ENCODE measurements at places on chromosomes 16 and 17. TPM values are rescaled to one million over a fixed set of nuclear protein-coding genes. Genes with fewer than 3 reads are reported as not detected.

The PAGR1 gene
- 83.6 TPM for total RNA-seq

The PHOSPHO1 gene
- total RNA-seq: 0.23 TPM

The P2RX5 gene
- total RNA-seq: 1.1 TPM

DNA sequence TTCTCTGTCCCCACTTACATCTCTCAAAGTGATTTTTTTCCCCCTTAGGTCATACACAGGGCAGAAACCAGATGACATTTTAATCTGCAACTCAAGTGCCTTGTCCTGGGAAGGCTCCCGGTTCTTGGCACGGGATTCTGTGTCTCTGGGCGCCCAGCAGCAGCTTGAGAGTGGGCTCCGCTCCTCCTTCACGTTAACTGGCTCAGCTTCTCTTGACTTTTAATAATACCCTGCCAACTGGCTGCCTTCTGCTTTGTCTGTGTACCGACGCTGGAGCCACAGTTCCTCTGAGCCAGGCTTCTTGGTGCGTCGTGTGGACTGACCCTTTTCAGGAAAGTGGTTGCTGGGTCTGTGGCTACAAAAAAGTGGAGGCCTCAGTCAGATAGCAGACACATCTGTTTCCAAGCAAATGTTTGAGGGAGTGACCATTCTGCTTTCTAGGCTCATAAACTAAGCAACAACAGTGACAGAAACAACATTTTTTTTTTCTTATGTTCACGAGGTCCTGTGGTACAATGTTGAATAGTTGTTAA is 64.9 kb downstream of the IRF8 start:
- peaks cover 3% of the 10 kb centered on the region for H3K4me1 ChIP-seq
- no peaks in the 10 kb centered on the region for H3K27me3 ChIP-seq
- H3K4me3 ChIP-seq: no peak overlapping the region

DNA sequence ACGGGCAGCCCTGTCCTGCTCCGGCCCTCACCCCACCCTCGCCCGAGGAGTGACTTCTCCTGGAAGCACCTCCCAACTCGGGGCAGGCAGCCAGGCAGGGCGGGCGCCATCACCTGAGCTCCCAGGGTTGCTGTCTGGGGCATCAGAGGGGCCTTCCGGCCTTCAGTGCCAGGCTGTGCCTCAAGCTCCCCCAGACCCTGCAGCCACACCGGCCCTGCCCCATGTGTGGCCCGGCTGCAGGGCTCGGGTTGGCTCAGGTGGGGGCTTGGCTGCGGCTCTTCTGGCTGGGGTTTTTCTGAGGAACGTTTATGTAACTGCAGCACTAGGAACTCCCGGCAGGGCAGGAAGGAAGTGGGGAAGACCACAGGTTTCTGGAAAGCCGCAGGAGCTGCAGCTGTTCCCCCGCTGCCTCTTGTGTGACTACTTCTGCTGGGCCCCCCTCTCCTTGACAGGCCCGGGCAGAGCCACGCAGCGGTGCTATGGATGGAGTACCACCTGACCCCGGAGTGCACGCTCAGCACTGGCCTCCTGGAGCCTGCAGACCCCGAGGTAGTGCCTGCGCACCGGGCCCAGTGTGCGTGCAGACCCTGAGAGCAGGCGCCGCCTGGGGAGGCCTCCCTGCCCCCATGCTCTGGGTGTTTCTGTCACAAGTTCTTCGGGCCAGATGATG is 45.6 kb downstream of the PRMT7 start:
- H3K27me3 ChIP-seq: no peaks in the 10 kb centered on the region
- no peak for DNase-seq
- no peak overlapping the region for H3K4me3 ChIP-seq
- peaks cover 5% of the 10 kb centered on the region for H3K36me3 ChIP-seq
- peaks cover 2% of the 10 kb centered on the region for H3K4me1 ChIP-seq

DNA sequence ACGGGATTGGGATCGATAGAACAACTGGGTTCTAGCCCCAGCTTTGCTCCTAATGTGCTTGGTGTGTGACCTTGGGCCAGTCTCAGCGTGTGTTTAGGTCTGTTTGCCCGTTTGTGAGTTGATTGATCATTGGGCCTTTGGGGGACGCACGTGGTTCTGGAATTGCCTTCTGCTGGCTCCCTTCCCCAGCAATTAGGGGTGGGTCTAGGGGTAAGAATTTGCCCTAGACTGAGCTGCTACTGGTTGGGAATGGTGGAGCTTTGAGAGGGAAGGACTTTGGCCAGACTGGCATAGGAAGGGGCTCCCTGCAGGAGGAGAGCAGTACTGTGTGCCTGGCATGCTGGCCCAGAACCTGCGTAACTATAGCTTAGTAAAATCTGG is 1.5 kb downstream of the SPNS2 start:
- H3K36me3 ChIP-seq: no peaks in the 10 kb centered on the region
- DNase-seq: no peak
- no peaks in the 10 kb centered on the region for H3K27me3 ChIP-seq
- peaks cover 11% of the 10 kb centered on the region for H3K4me1 ChIP-seq
- peak overlapping the region; percentile 14 for H3K4me3 ChIP-seq

DNA sequence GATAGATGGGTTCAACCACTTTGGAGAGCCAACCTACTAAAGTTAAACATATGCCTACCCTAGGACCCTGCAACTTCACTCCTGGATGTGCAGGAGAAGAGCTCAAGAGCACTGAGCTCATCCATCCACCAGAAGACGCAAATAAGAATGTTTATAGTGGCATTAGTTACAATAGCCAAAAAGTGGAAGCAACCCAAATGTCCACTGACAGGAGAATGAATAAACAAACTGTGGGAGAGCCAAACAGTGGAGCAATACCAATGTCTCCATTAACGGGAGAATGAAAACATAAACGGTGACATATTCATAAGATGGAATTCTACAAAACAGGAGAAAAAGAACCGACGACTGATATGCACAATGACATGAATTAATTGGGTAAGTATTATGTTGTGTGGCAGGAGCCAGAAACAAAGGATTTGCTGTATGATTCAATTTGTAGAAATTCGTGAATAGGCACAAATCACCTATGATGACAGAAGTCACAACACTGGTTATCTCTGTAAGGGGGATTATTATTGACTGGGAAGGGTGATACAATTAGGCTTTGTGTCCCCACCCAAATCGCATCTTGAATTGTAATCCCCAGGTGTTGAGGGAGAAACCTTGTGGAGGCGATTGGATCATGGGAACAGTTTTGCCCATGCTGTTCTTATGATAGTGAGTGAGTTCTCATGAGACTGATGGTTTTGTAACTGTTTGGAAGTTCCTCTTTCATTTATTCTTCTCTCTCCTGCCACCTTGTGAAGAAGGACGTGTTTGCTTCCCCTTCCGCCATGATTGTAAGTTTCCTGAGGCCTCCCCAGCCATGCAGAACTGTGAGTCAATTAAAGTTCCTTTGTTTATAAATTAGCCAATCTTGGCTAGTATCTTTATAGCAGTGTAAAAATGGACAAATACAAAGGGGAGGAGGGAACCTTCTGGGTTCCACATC is 57.9 kb upstream of the PLCG2 start:
- no peak for DNase-seq
- H3K27me3 ChIP-seq: no peaks in the 10 kb centered on the region
- no peak overlapping the region for H3K4me3 ChIP-seq
- no peaks in the 10 kb centered on the region for H3K36me3 ChIP-seq

DNA sequence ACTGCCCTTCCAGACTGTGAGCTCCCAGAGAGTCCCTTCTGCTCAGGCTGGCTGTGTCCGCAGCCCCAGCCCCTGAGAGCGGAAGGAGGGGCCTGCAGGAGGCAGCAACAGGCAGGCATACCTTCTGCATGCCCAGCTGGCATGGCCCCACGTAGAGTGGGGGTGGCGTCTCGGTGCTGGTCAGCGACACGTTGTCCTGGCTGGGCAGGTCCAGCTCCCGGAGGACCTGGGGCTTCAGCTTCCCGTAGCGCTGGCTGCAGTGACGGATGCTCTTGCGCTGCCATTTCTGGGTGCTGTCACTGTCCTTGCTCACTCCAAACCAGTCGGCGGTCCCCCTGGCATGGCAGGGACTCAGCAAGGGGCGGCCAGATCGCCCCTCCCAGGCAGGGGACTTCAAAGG is 9.0 kb downstream of the RHBDF1 start:
- DNase-seq: no peak
- H3K4me3 ChIP-seq: no peak overlapping the region
- peaks cover 12% of the 10 kb centered on the region for H3K4me1 ChIP-seq
- no peaks in the 10 kb centered on the region for H3K27me3 ChIP-seq
- no peak overlapping the region for H3K27ac ChIP-seq

DNA sequence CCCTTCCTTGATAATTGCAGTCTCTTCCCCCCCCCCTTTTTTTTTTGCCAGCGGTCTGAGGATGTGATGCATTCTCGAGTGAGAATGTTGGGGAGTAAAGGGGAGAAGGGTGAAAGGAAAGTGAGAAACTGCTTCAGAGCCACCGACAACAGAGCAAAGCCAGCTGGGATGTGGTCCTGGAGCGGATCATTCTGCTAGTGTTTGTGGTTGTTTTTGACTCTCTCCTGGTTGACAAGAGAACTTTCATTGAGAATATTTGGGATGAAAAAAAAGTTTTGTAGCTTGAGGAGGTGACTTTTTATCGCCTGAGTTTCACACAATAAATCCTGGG is 1.3 kb downstream of the NF1 start:
- H3K27me3 ChIP-seq: no peaks in the 10 kb centered on the region
- peaks cover 4% of the 10 kb centered on the region for H3K4me1 ChIP-seq
- peak overlapping the region; percentile 69 for H3K4me3 ChIP-seq
- no peaks in the 10 kb centered on the region for H3K36me3 ChIP-seq
- DNase-seq: no peak

GRCh38 chr17:36818134-36818825 is 119.0 kb upstream of the LHX1 start:
- H3K36me3 ChIP-seq: no peaks in the 10 kb centered on the region
- no peak overlapping the region for H3K27ac ChIP-seq
- no peaks in the 10 kb centered on the region for H3K4me1 ChIP-seq
- no peak for DNase-seq
- no peak overlapping the region for H3K4me3 ChIP-seq
- H3K27me3 ChIP-seq: no peaks in the 10 kb centered on the region

DNA sequence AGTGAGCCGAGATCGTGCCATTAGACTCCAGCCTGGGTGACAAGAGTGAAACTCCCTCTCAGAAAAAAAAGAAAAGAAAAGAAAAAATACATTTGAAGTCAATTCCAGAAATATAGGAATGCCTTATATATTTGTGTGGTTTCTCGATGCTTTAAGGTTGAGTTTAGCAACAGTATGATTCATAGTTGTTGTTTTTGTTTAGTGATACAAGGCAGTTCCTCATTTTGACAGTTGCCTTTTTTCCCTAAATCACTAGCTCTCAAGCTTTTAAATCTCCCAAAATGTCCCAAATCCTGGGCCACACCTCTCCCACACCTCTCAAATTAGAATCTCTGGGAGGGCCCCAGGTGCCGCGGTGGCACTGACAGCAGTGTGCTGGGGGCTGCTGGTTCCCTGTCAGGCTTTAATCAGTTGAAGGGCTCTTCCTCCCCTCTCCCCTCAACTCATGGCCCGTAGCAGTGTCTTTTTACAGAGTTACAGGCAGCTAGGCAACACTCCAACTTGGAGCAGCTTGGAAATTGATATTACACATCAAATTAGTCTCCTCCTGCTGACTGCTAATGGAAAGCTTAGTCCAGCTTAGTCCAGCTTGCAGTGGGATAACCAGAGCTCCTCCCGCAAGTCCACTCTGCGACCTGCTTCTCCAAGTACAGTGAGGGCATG is 58.4 kb downstream of the EPN2 start:
- DNase-seq: no peak
- no peaks in the 10 kb centered on the region for H3K27me3 ChIP-seq
- H3K27ac ChIP-seq: no peak overlapping the region

- DNase-seq: no peak
- no peak overlapping the region for H3K4me3 ChIP-seq
Measured at GRCh38 chr17:13593021-13593751, 8.5 kb downstream of the HS3ST3A1 start.

DNA sequence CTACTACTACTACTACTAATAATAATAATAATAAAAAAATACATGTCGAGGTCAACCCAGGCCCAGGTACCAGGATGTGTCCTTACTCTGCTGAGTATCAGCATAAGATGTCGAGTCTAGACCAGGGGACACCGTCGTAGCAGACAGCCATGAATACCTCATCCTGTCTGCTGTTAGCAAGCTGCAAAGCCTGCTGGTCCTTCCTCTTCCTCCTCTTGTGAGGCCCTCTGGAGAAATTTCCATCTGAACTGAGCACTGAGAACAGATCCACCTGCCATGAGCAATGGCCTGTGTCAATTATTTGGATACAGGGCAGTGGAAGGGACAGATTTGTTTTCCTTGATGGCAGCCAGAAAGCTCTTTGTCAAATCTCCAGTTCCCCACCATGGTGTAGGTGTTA is 168.5 kb downstream of the XYLT1 start:
- no peaks in the 10 kb centered on the region for H3K36me3 ChIP-seq
- peaks cover 14% of the 10 kb centered on the region for H3K4me1 ChIP-seq
- no peak for DNase-seq
- H3K4me3 ChIP-seq: no peak overlapping the region
- H3K27me3 ChIP-seq: no peaks in the 10 kb centered on the region

GRCh38 chr17:77670173-77670572 is 288.3 kb upstream of the TNRC6C start:
- no peaks in the 10 kb centered on the region for H3K27me3 ChIP-seq
- H3K27ac ChIP-seq: no peak overlapping the region
- no peak for DNase-seq
- H3K36me3 ChIP-seq: no peaks in the 10 kb centered on the region
- no peak overlapping the region for H3K4me3 ChIP-seq
- H3K4me1 ChIP-seq: no peaks in the 10 kb centered on the region

DNA sequence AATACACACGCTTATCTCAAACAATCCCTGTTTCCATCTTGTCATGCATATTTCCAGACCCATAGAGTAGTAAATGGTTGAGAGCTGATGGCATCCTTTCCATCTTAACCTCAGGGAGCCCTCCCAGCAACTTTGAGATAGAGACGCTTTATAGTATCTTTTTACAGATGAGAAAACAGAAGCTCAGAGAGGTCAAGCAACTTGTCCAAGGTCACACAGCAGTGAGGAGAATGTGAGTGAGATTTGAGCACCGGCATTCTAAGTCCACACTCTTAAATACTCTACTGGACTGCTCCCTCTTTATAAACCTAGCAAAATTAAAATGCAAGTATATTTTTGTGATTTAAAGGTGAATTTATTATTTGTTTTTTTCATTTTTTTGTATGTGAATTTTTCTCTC is 19.9 kb upstream of the KCNG4 start:
- H3K27me3 ChIP-seq: no peaks in the 10 kb centered on the region
- H3K4me1 ChIP-seq: no peaks in the 10 kb centered on the region
- no peak for DNase-seq

- H3K27me3 ChIP-seq: no peaks in the 10 kb centered on the region
- H3K27ac ChIP-seq: peak overlapping the region; percentile 8
- DNase-seq: peak; percentile 79
- H3K4me3 ChIP-seq: peak overlapping the region; percentile 81
- H3K4me1 ChIP-seq: peaks cover 8% of the 10 kb centered on the region
Measured at GRCh38 chr17:752620-753219, 656 bp upstream of the GEMIN4 start.

- H3K27me3 ChIP-seq: no peaks in the 10 kb centered on the region
- no peak overlapping the region for H3K4me3 ChIP-seq
- H3K27ac ChIP-seq: no peak overlapping the region
- DNase-seq: no peak
- H3K36me3 ChIP-seq: no peaks in the 10 kb centered on the region
Measured at GRCh38 chr16:60810250-60810649, 1226.0 kb downstream of the CDH8 start.

- peak overlapping the region; percentile 29 for H3K27ac ChIP-seq
- peak overlapping the region; percentile 77 for H3K4me3 ChIP-seq
Measured at GRCh38 chr17:69326377-69327059, 415 bp downstream of the ABCA5 start.

- no peaks in the 10 kb centered on the region for H3K27me3 ChIP-seq
- peak overlapping the region; percentile 87 for H3K27ac ChIP-seq
- H3K4me3 ChIP-seq: no peak overlapping the region
- peaks cover 13% of the 10 kb centered on the region for H3K4me1 ChIP-seq
- peak; percentile 45 for DNase-seq
- no peaks in the 10 kb centered on the region for H3K36me3 ChIP-seq
Measured at GRCh38 chr16:67169011-67169451, 1.3 kb upstream of the NOL3 start.

Measured in ovary (tissue), 10 donors.